ENCODE measurements at places on chromosomes 7 and 10.

GRCh38 chr10:86215046-86215445 lies 151.5 kb downstream of the GRID1 start:
- DNase-seq, result no peak

GRCh38 chr10:122464586-122464985 lies 3.2 kb downstream of the HTRA1 start:
- DNase-seq, result no peak

GRCh38 chr10:51001587-51001986 lies 72.7 kb upstream of the PRKG1 start:
- no peak for DNase-seq

DNA sequence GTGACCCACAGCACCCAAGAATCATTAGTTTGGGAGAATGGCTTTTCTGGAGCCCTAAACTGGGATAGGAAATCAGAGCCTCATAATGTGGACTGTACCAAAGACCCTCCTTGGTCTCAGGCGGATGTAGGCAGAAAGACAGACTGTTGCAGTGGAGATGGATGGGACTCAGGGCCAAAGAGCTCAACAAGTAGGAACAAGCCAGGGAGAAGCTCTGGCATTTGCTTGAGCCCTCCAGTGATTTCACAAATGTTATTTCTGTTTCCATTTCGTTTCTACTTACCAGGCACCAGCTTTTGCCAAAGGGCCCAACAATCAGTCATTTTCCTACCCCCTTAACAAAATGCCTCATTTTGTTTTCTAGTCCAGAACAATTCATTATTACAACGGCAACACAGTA lies 762.7 kb downstream of the KCNMA1 start:
- no peak for DNase-seq

DNA sequence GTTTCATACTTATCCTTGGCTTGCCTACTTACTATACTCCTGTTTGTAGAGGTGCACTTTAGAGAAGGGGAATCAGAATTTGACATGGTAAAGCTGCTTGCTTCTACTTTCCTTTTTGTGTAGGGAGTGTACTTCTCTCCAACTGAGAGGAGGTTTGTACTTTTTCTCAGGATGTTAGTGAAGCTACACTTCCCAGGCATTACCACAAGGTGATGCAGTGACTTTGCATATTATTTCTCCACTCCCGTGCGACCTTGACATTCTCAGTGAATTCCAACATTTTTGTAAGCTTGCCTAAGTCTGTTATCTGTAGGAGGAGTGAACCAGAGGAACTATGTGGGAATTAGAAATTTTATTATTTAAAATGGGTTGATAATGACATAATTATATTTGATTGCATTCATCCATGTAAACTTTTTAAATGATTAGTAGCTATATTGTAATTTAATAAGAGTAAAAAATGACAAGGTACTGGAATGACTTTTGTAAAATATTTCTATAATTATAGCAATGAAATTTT lies 5.2 kb downstream of the TAX1BP1 start:
- peak; percentile 91 for DNase-seq

GRCh38 chr7:22586786-22587140 lies 86.8 kb upstream of the STEAP1B start:
- DNase-seq, result peak; percentile 48

GRCh38 chr10:76882245-76882644 lies 755.4 kb downstream of the KCNMA1 start:
- DNase-seq, result no peak

- DNase-seq, result no peak
Measured at GRCh38 chr10:47092376-47092775, 181.1 kb downstream of the PTPN20 start.

DNA sequence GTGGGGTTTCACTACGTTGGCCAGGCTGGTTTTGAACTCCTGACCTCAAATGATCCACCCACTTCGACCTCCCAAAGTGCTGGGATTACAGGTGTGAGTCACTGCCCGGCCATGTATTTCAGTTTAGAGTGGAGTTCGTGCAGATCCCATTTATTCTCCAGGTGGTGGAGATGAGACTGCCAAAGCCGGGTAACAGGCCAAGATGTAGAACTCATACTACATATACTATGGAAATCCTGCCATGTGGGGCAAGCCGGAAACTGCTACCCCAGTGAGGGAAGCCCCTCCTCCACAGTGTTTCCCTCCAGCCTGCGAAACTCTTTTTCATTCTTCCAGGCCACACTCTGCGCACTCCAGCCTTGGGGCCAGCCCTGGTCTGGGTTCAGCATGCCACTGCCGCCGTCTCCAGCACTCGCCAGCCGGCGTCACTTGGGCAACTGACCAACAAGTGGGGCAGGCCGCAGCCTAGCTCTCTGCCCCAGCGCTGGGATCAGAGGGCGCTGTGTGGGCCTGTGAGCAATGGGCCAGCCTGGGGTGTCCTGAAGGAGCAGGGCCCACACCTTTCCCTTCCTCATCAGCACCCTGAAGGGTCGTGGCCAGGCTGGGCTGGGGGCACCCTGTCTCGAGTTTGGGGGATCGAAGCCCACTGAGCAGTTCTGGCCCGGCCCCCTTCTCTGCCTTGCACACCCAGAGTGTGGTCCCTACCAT lies 122.0 kb downstream of the TRRAP start:
- no peak for DNase-seq

GRCh38 chr7:142420554-142421362 lies 162.9 kb upstream of the PRSS58 start:
- DNase-seq, result peak; percentile 13

DNA sequence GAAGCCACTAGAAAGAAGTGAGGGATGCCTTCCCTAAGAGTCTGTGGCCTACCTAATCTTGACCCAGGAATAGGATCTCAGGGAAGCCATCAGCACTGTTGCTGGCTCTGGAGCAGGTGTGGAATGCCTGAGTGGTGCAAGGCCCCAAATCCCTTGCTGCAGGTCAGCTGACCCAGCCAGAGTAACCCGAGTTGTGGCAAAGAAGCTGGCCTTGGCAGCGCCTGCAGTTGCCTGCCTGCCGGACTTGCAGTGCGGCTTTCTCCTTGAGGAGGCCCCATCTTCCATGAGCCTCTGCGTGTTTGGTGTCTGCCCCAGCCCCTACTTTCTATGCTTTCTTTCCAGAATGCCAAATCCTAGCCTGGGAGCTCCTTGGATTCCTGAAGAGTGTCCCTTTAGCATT lies 5.8 kb downstream of the KIAA1217 start:
- DNase-seq, result no peak

DNA sequence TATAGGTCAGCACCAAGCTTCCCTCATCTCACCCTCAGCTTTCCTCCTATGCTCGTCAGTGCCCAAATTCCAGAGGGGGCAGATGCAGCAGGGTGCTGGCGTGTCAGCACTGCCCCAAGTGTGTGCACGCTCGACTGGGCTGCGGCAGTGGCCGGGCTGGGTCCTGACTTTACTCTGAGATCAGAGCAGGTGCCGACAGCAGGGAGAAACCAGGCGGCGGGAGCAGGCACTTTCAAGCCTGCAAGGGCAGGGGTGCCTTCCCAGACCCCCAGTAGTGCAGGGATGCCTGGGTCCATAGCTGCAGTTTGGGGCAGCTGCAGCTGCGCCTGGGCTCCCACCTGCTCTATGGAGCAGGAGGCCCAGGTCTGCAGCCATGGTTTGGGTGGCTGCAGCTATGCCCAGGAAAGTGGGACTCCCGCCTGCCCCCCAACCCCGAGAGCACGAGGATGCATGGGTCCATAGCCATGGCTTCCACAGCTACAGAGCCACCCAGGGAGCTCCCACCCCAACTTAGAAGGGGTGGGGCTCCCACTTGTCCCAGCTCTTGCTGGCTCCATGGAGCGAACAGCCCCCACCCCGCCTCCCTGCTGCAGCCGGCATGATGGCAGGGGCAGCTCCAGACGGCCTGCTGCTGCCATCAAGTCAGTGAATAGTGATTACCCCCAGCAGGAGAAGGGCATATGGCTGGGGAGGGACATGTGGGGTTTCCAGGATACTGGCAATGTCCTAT lies 199.2 kb upstream of the KMT2E start:
- DNase-seq, result no peak

- DNase-seq, result no peak
Measured at GRCh38 chr10:103692436-103692951, 162.9 kb downstream of the SH3PXD2A start.

GRCh38 chr7:151104411-151105235 lies 18.3 kb downstream of the AGAP3 start:
- DNase-seq, result peak; percentile 60

- DNase-seq, result no peak
Measured at GRCh38 chr7:155741805-155742204, 70.5 kb downstream of the SHH start.

DNA sequence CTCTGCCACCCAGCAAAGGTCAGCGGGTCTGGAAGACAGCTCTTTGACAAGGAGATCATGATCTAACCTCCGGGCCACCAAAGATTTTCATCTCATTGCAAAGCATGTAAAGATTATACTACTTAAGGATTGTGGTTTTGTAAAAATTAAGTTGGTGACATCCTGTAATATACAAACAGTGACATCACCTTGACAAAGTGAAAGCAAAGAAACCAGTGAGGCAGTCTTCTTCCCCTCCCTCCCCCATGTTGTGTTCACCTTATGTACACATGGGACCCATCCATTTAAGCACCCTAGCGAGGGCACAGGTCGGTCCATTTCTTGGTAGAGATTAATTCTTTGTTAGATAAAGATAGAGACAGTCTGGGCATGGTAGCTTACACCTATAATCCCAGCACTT lies 3.9 kb downstream of the MDH2 start:
- no peak for DNase-seq

DNA sequence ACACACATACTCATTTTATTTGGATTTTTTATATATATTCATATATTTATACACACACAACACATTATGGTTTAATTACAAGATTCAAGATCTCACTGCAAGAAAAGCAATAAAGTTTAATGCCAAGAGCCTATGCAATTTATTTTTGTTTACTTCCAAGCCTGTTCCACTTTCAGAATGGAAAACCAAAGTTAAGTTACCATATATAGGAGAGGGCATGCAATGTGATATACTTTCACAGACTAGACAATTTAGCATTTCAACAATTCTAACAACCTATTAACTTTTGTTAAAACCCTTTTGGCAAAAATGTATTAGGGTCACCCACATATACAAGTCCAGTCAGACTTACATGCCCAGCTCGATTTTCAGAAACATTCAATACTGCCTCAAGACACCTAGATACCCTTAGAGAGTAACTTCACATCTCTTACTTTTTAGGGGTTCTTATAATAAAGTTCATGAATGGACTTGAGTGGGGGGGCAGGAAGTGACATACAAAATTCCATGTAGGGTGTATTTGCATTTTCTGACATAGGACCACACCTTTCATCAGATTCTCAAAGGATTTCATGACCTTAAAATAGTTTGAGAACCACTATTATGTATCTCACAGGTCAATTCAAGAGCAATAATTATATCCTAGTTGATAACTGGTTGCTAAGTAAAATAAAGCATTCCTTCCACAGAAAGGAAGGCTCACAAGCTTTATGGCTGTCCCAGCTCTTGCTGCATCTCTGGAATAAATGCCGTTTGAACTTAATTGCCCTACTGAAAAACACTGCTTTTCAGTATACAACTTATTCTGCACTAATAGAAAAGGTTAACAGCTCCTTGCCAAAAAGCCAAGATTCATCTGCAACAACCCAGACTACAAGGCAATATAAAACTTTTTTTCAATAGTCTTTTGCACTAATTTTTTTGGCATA lies 2.5 kb downstream of the P4HA1 start:
- DNase-seq, result no peak

DNA sequence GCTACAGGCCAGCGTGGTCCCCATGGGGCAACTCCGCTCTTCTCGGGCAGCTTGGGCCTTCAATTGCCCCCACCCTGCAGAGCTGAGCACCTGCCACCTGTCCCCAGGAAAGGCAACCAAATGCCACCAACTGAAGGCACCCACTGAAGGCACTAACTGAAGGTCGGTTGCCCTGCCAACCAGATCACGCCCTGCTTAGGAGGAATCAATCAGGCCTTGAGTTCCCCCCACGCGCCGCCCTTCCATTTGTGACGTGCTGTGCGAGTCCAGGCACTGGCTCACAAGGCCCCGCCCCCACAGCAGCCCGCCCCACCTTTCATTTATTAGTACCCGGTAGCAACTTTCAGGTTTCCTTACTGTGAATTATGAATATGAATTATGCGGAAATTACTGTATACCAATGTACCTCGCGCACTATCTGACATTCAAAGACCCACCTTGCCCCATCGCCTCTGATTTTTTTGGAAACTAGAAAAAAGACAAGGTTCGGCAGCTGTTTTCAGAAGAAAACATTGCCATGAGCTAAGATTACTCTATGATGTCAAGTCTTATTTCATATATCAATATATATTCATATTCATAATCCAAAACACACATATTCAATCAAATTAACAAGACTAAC lies 83.6 kb upstream of the ABI1 start:
- no peak for DNase-seq

DNA sequence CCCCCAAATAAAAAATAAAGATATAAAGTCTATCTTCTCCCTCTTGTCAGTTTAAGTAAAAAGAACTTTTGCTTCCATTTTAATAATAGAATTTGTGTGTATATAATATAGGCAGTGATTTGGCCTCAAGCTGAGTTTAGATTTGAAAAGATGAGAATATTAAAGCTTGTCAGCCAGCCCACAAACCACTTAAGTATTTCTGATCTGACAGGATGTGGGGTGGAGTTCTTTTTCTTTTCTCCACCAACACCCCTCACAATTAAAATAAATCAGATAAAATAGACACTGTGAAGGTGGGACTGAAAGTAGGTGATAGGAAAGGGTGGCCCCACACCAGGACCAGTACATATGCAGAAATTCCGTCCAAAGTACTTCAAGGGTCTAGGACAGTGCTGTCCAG lies 714.1 kb downstream of the AUTS2 start:
- no peak for DNase-seq

DNA sequence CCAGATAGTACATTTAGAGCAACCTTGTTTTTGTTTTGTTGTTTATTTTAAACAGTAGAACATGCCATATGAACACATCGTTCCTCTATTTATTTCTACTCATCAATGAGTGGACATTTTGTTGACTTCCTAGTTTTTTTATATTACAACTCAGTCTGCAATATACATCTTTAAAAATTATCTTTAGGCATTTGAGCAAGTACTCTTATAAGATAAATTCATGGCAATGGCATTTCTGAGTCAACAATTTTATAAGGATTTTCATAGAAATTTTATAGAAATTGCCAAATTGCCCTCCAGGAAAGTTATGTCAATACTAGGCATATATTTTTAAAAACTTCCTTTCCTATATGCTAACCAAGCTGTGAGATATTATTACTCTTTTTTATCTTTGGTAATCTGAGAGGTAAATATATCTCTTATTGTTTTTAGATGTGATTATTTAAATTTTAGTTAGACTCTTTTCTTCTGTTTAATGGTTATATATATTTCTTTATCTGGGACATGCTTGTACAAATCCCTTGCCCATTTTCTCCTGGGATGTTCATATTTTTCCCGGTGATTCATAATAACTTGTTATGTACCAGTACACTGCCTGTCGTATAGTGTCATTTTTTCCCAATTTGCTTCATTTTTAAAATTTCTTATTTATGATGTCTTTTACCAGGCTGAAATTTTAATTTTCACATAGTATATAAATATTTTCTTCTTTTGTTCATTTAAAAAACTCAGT lies 50.5 kb downstream of the FZD1 start:
- DNase-seq, result no peak

DNA sequence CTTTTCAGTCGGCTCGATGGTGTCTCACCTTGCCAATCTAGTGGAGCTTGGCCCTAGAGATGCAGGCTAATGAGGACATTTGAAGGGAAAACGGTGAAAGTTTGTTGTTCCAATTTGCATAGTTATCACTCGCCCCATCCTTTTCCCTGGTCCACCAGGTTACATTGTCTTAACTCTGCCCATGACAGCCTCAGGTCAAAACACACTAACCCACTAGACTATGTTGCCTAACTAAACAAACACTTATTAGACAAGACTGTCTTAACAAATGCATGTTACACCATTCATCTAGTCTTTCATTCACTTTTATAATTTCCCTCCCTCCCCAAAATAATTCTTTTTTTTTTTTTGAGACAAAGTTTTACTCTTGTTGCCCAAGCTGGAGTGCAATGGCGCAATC lies 40.7 kb downstream of the USP6NL start:
- DNase-seq, result no peak

Data from HAP-1 (cell line).